ENCODE measurements at places on chromosomes 12 and 14.
A peak's percentile ranks its signal among the peaks of the same experiment; 100 is the strongest.

DNA sequence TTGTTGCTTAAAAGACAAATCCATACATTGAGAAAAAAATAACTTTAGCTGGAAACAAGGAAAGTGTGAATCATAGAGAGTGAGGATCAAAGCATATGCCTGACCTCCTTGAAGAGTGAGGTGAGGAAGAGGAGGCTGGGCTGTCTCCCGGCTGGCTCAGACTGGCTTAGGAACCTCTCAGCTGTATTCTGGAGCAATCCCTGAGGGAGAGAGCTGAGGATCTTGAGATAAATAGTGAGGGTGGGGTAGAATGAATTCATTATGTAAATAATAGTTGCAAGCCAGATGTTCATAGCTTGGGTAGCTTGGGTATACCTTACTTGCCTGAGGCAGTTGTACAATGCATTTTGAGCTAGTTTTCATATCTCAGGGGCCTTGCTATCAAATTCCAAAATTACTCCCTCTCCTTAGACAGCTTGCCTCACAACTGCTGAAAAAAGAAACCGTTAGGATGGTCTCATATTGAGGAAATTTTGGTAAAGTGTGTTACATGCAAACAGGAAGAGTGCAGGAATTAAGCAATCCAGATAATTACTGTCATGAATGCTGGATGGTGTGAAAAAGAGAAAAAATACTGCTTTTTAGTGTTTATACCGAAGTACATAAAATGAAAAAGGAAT lies 30.5 kb upstream of the SLC15A5 start:
- DNase-seq: no peak

- DNase-seq: no peak
Measured at GRCh38 chr12:22018860-22019259, 27.2 kb upstream of the CMAS start.

- no peak for DNase-seq
Measured at GRCh38 chr14:102931580-102932285, 9.3 kb downstream of the AMN start.

DNA sequence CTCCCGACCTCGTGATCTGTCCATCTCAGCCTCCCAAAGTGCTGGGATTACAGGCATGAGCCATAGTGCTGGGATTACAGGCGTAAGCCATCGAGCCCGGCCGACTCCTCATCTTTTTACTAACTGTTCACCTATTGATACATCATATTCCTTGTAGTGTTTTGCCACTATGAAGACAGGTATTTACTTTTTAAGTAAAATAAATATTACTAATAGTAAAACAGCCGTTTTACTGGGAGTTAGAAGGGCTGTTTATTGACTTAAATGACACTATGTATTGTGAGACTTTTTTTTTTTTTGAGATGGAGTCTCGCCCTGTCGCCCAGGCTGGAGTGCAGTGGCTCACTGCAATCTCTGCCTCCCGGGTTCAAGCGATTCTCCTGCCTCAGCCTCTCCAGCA lies 51.5 kb downstream of the DIP2B start:
- no peak for DNase-seq

DNA sequence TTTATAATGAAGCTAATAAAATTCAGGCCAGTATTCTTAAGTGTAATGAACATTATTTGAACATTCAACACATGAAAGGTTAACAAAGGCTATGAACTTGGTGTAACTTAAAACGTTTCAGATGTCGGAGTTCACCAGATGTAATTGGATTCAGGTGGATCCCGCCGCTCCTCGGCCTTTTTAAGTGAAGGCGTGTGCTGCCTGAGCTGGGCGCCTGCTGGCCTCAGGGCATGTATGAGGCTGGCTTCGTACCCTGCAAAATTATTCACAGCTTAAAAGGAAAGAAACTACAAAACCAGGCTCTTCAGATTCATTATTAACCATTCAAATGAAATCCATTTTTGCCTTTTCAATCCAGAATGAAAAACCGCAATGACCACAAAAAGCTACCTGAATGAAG lies 69.9 kb downstream of the WIF1 start:
- no peak for DNase-seq

GRCh38 chr12:65657635-65658034 lies 166.6 kb upstream of the HMGA2 start:
- DNase-seq: no peak

GRCh38 chr14:26934151-26934550 lies 336.3 kb upstream of the NOVA1 start:
- DNase-seq: no peak

DNA sequence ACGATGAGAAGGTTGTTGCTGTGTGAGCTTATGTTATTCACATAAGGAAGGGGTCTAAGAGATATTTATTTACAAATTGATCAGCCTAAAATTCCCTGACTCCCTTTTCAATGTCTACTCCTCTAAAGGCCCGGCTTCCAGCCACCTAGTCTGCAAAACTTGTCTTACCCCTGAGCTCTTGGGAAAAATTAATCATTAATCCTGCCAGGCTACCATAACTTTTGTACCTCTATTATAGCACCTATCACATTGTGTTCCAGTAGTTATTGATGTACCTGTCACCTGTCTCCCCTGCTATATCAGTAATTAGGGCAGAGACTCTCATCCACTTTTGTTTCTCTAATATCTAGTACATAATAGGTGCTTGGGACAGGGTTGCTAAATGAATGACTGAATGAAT lies 29.3 kb upstream of the FRS2 start:
- no peak for DNase-seq

DNA sequence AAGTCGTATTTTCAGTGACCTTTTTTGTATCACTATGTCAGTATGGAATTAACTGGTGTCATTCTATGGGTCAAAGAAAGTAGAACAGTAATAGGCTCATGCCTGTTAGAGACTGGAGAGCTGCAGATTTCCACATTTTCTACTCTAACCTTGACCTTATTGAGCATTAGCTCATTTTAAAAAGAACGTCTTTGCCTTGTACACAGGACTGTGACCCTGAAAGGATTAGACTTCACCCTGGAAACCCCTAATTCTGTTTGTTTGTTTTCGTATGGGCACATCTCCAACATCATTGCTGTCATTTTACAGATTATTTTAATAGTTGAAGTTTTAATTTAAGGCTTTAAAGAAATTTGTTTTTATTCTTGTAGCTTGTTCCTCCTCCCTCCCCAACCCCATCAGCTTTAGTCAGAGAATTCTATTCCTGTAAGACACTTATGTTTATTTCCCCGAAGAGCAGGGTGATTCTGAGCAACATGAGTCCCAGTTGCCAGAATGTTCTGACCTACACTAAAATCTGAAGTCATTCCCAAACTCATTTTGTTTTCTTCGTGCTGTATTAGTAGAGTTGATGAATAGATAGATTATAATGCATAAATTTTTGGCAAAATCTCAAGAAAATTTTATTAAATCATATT lies 451.3 kb downstream of the FOXG1 start:
- DNase-seq: no peak

- no peak for DNase-seq
Measured at GRCh38 chr14:21057803-21058675, at the start of gene RNASE8. Gene RNASE8, plus strand, starts transcription at chr14:21057822. Its CDS starts 71 bp downstream, at chr14:21057893.

DNA sequence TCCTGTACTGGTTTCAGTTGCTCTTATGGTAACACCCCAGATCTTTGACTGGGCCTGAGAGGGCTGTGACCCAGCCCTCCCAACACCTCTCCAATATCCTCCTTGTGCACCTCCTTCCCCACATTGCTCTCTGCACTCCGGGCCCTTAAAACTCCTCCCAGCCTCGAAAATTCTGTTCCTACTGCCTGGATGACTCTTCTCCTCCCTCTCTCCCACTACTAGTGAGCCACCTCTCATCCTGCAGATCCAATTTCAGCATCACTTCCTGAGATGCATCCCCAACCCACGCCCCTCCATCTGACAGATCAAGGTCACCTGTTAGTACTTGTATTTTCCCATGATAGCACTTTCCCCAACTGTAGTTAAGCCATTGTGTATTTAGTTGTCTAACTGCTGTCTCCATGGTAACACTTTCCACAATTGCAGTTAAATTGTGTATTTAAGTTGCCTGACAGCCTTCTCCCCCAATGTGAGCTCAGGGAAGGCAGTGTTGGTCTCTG lies 11.5 kb upstream of the NT5DC3 start:
- DNase-seq: no peak

GRCh38 chr12:94267921-94268471 lies 119.6 kb downstream of the PLXNC1 start:
- DNase-seq: no peak

DNA sequence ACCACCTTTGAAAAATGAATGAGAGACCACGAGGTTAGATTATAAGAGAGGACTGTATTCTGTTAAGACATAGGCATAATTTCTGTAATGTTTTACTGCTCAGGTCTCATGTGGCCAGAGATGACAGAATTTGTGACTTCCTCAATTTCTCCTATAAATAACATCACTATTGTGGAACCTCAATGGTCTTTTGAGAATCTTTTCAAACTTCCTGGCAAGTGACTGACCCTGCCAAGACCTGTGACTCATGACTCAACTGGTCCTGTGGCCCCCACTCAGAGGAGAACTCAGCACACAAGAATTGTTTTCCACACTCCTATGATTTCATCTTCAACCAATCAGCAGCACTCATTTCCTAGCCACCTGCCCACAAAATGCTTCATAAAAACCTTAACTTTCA lies 508.2 kb upstream of the ATP2B1 start:
- no peak for DNase-seq

- no peak for DNase-seq
Measured at GRCh38 chr14:34119107-34119858, 168.4 kb upstream of the EGLN3 start.

DNA sequence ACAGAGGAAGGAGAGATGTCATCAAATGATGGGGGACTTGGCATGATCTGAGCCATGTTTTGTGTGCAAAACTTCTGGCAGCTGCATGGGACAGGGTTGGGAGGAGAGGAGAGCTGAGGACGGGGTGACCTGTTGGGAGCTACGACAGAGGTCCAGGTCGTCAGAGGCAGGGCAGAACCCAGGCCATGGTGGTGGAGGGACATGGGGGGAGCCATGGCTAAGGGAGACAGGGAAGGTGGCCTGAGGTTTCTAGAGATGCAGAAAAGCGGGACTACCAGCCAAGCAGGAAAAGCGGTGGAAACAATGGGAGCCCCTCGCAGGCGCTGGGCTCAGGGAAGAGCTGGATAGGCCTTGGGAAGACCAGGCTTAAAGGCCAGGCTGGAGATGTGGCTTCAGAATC lies 88.3 kb downstream of the DICER1 start:
- no peak for DNase-seq

- DNase-seq: no peak
Measured at GRCh38 chr14:66111891-66112290, 374.3 kb upstream of the CCDC196 start.

DNA sequence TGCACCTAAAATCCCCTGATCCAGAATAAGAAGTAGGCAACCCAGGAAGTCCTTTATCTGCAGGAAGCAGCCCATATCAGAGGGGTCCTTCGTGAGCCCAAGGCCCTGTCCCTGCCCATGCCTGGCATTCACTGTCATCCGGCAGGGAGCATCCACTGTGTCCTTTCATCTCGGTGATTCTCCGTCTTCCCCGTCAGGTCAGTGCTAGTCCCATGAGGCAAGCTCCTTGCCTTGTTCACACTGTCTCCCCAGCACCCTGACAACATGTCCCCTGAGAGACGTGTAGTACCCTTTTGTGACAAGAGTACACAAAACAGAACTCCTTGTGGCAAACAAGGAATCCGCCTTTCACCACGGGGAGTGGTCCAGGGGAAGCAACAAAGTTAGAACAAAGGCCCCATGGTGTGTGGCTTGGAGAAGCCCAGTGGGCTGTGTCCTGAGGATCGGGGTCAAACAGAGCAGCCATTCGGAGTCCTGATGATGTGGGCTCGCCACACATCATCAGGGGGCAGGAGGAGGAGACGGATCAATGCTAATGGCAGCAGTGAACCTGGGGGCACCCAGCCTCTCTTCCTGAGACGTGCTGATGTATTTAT lies 112.1 kb downstream of the DICER1 start:
- DNase-seq: no peak

DNA sequence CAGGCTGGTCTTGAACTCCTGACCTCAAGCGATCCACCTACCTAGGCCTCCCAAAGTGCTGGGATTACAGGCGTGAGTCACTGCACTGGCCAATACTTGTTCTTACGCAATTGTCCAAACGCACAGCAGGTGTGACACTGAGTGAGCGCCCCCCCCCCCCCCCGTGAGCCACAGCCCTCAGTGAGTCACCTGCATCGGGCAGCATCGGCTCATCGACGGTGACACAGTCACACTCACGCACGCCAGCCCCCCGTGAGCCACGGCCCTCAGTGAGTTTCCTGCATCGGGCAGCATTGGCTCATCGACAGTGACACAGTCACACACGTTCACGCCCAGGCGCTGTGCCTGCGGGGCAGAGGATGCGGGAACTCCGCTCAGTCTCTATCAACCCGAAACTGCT lies 42.5 kb downstream of the GALNT9 start:
- peak; percentile 25 for DNase-seq

GRCh38 chr12:12892681-12893141 lies 1.3 kb downstream of the GPRC5A start:
- no peak for DNase-seq

DNA sequence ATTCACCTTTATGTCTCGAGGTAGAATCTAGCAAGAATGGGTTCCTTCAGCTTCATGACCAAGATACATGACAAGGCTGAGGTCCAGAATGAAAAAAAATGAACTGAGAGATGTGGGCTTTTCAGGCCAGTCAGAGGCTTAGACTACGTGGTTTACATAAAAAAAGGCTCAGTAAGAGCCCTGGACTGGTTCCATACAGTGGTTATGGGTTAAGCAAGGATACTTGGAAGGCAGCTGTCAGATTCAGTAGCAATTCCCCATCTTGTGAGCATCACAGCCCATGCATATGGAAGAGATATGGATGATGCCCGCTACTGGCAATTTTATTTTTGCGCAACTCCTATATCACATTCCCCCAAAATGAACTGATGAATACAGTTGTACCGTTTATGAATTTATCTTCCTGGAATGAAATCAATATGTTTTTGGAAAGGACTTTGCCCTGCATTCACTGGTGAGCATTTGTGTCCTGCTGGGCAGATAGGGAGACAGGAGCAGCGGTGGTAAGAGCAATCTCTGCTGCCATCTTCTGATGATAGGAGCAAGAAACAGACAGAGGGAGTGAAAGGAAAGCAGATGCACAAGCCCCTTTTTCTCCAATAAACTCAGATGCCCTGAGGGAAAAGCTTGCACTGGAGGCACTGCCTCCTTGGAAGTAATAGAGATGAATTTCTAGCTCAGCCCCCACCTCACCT lies 280.4 kb downstream of the GALC start:
- no peak for DNase-seq

DNA sequence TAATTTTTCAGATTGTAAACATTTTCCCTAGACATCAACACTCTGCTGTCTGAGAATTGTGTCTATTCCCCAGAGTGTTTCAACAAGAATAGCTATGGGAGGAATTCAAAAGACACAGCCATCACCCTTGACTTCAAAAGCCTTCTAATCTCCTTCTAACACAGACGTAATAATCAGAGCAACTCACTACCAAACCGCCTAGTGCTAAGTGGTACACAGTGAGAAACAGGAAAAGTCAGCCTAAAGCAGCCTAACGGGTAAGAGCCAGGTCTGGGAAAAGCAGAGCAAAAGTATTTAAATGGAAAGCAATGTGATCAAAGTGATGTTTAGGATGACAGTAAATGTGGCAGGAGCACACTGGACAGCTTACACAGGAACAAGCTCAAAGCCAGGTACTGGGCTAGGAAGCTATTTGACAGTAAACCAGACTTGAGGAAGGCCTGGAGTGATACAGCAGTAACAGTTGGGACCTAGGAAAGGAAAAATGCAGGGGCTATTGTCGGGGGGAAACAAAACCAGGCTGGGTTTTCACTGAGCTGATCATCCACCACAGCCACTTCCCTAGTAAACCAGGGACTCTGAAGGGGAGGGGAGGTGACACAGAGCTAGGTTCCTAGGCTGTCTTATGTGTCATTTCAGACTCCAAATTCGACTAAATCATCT lies 29.4 kb downstream of the CORO1C start:
- no peak for DNase-seq
